ENCODE measurements at places on chromosomes 2 and 18.

GRCh38 chr2:27194538-27195354 lies 17.1 kb upstream of the ATRAID start:
- DNase-seq, result no peak

DNA sequence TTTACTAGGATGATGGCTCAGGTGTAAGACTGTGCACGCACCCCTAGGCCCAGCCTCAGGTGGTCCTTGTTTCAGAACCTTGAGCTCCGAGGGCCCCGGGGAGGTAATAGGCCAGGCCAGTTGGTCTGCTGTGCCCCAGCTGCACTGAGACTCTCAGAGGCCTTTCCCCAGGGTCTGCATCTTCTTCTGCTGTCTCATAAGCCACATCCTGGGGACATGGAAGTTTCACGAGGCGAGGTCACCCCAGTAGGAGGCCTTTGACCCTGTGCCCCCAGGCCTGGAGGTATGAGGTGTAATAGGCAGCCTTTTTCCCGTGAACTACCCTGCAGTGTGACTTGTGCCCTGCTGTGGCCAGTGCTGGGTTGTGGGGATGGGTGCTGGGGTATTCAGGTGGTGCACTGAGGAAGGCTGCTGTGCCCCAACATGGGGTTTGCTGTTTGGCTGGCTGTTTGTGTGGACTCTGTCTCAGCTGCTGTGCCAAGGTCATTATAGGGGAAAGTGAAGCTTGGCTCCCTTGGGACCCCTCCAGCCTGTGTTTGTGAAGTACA lies 6.9 kb downstream of the OXER1 start:
- no peak for DNase-seq

- no peak for DNase-seq
These were observed 15.7 kb upstream of the TTC21B start for GRCh38 chr2:165969227-165969626.

- no peak for DNase-seq
These were observed 10.6 kb downstream of the UBE2F start for GRCh38 chr2:237977380-237977779.

All from renal cortex interstitium (tissue), 15 donors.